Stimulated activated naive CD4-positive, alpha-beta T cell treated with Interleukin-2 at 50 U/mL for 16 hours (primary cell): ENCODE measurements at places on chromosomes 5 and 9.

- DNase-seq = no peak
Measured at GRCh38 chr5:111942661-111943401, 185.8 kb upstream of the NREP start.

DNA sequence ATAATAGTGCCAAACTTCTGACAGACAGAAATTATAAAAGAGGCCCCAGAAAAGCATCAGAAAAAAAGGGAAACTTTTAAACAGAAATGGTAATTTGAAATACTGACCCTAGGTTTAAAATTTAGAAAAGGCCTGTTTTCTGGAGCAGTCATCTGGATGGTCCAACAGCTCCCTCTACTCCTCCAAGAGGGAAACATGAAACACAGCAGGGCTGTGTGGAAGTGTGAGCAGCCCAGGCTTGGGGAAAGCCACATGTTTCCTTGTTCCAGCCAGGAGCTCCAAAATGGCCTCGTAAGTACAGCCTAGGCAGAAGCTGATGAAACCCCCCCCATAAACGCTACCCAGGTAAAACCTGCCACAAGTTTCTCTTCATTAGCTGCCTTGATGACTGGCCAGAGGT, 499.3 kb upstream of the ADAMTS16 start:
- DNase-seq = no peak

DNA sequence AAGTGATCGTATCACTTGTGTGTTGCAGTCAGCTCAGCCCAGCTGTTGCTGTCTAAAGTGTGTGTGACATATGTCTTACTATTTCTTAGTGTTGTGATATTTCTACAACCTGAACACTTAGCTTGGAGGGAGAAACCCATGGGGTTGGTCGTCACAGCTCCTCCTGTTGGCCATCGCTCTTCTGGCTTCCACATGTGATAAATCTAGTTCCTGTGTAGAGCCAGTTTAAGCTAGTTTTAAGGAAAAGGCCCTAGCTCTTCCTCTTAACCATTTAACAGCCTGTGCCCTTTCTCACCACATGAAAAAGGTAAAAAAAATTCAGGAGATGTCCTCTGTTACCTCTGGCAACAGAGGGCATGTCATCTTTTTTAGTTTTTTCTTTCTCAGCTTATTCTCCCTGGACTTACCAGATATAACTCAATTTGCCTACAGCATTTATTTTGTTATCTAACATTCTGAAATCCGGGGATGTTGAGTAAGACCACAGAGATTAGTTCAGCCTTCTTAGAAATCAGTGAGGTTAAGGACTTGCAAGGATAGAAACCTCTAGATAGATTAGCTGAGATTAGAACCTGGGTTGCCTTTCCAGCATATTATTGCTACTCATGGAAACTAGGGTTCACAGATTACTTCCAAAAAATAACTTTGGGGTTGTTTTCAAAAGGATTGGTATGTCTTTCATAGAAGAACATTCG, 100.4 kb downstream of the GAPVD1 start:
- DNase-seq = no peak

- no peak for DNase-seq
Measured at GRCh38 chr5:61304590-61305381, 27.3 kb upstream of the ZSWIM6 start.

- no peak for DNase-seq
Measured at GRCh38 chr5:171667341-171668096, 118.1 kb upstream of the SMIM23 start.

DNA sequence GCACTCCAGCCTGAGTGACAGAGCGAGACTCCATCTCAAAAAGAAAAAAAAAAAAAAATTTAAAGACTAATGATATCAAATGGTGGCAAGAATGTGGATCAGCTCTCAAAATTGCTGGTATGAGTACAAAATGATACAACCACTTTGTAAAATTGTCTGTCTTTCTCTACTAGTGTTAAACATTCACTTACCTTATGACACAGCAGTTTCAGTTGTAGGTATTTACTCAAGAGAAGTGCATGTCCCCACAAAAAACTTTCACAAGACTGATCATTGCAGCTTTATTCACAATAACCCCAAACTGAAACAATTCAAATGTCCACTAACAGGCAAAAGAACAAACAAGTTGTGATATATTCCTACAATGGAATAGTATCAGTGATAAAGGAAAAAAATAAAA, 14.7 kb upstream of the CETN3 start:
- DNase-seq = no peak

- DNase-seq = peak; percentile 39
Measured at GRCh38 chr9:19379697-19380046, 364 bp downstream of the RPS6 start.

GRCh38 chr9:34338665-34339385, 9.5 kb downstream of the NUDT2 start:
- DNase-seq = no peak

DNA sequence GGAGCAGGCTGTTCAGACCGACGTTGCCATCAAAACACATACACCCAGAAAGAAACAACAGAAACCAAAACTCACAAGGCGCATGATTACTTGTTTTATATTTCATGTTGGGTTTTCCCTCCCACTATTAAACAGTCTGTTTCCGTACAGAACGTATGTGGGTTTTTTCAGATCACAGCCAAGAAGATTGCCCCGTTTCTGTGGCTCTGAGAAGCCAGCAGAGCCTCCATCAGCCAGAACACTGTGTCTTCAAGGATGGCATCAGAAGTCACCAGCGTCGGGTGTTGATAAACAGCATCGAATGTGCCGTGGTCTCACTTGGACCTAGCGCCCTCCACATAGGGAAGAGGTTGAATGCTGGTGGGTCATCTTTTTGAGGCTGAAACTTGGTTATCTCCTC, 42.8 kb downstream of the FAM78A start:
- DNase-seq = peak; percentile 28

DNA sequence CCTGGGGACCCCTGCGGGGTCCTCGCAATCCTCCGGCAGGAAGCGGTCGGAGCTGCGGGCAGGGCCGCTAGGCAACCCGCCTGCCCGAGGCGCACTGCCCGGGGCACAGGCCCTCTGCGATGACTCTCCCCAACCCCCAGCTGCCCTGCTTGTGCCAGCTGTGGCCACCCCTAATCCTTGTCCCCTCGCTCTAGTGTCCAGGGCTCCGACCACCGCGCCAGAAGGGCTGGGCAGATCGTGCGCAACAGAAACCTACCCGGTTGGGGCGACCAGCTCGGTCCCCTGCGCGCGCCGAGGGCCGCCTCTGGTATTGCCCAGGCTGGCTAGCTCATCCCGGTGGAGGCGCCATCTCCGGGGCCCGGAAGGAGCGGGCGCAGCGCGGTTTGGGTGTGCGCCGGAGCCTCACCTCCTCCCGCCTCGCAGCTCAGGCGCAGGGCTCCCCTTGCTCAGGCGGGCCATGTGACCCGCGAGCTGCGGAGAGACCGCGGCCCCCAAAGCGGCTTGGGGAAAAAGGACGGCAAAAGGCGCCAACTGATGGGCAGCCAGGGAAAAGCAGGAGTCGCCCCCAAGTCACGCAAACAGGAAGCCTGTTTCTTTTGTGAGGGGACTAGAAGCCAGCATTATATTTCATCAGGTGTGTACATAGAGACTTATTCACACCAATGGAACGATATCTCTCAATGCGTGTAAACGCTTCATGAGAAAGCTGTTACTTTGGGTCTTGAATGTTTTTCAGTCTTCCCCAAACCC, 46.8 kb upstream of the RNF20 start:
- no peak for DNase-seq

GRCh38 chr9:87310827-87311523, 186.7 kb upstream of the DAPK1 start:
- no peak for DNase-seq
